ENCODE measurements at places on chromosomes 13 and 19. TPM values are rescaled to one million over a fixed set of nuclear protein-coding genes. Genes with fewer than 3 reads are reported as not detected.

DNA sequence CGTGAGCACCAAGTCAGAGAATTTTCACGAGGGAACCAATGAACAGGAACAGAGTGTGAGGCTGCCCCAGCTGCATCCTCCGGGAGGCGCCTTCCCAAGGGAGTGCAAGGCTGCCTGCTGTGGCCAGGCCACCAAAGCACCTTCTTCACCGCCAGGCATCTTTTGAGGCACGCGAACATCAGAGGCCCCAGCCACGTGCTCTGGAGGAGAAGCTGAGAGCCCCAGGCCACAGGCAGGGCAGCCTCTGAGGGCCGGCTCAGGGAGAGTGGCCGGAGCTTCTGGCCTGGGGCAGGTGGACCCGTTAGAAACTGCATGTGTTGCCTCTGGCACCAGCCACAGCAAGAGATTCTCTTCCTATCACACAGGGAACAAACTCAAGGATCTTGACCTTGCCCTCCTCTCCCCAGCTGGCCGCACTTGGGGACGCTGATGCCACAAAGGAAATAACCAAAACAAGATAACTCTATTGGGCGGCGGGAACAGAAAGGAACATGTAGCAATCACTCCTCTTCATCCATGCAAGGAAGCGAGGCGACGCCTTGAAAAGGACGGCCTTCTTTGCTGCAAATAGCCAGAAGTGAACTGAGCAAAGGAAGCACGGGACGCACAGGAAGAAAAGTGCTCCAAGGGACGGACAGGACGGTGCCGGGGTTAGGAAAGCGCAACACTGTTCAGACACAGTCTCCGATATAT is 19.9 kb downstream of the GAS6 start:
- no peak for DNase-seq

DNA sequence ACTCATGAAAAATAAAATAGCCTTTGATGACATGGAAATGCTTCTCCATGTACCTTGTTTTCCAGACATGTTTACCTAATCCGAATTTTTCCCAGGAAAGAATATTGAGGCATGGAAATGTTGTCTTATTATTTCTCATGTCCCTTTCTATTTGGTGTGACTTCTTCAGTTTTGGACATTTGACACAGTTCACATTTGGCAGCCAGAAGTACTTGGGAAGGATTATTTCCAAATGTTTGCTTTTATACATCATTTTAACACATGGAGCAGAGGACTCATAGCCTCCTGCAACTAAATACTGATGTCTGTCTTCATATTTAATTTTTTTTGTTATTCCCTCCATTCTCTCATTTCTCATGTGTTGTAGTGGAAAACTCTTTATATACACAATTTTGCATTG is 94.3 kb downstream of the POSTN start:
- no peak for DNase-seq

PLIN5 gene
- total RNA-seq = 62.5 TPM

DNA sequence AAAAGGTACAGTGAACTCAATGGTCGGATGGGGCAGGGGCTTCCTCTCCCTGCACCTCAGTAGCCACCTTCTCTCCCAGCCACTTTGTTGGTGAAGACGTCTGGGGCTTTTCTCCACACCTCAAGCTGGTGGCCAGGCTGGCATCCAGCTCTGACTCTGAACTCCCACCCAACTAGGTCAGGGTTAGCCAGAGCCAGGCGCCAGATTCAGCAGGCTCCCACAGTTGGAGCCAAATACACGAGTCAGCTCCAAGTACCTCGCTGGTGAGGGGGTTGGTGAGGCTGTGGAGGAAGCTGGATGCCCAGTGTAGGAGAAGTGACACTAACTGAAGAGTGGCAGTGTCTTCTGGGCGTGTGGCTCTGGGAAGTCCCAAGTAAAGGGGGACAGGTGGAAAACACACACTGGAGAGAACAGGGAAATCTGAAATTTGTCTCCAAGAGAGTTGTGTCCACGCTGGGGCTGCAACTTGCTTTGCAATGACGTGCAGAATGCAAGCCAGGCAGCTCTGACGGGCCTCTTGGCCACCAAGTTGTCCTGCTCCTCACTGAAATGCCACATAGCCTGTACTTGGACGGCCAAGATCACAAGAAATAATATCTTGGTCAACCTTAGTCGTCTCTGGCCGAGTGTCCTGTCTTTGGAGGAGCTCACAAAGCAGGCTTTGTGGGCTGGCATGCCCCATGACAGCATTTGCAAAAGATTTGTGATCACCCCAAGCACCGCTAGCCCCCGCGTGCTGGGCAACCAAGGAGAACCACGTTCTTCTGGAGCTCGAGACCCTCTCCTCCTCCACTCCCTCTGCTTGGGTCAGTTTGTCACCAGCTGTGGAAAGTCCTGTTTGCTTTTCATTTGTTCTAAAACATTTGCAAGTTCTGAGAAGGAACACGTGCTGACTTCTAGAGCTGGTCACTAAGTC is 18.1 kb downstream of the SLC7A1 start:
- DNase-seq = no peak

DNA sequence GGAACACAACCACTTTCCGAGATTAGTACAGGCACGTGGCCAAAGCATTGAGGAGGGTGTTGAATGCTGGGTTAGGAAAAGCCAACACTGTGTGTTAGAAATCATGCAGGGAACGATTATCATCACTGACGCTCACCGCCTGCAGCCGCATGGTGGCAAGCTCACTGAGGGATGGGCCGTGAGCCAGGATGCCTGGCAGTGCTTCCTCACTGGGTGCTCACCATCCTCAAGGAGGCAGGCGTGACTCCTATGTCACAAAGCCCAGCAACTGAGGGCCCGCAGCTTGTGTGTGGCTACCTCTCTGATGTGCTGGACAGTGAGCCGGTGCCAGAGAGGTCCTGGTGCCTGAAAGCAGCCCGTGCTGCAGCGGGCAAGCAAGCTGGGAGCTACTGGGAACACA is 30.4 kb upstream of the TIMM44 start:
- DNase-seq = no peak

GRCh38 chr13:76724421-76724820 is 161.8 kb downstream of the KCTD12 start:
- no peak for DNase-seq

CACNA1A gene
- 0.84 TPM for total RNA-seq

DNA sequence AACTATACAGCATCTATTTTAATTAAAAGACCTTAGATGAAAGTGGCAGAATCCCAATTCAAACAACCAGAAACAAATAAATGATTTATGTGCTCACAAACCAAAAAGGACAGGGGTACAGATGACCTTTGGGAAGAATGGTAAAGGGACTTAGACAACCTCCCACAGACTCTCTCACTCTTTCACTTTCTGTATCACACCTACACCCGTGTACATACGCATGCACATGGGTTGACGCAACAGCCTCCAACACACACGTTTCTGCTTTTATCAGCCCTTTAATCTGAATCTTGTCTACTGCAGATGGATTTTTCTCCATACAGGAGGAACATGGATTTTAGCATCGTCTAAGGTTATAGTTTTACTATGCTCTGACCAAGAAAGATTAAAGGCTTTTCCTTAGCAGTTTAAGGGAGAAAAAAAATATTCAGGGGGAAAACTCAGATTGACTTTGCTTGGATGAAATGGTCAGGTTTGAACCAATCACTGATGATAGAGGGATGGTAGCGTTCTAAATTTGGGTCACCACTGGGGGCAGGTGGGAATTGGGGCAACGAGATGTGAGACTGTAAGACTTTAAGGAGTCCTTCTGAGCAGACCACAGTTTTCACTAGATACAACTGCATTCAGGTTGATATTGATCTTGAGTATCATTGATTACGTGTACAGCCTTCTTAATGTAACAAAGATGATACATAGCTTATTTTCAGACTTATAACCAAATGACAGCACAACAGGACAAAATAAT is 166.1 kb downstream of the ITGBL1 start:
- DNase-seq = no peak

ZNF780A gene
- total RNA-seq = 12.7 TPM

DNA sequence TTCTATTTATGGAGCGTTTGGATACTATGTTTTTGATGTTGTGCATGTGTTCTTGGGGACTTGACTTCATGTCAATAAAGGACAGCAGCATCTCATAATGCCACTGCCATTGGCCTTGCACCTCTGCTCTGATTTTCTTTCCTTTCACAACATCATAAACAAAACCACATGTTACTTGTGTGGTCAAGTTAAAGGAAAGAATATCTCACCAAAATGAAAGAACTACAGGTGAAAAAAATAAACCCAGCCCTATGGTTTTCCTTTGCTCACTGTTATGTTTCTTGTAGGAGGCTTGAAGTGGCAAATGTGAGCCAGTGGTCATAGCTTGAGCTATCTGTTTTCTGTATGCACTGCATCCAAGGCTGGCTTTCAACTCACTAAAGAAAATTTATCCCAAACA is 240.4 kb downstream of the KCNRG start:
- no peak for DNase-seq

DIAPH3 gene
- total RNA-seq = 0.26 TPM

DNA sequence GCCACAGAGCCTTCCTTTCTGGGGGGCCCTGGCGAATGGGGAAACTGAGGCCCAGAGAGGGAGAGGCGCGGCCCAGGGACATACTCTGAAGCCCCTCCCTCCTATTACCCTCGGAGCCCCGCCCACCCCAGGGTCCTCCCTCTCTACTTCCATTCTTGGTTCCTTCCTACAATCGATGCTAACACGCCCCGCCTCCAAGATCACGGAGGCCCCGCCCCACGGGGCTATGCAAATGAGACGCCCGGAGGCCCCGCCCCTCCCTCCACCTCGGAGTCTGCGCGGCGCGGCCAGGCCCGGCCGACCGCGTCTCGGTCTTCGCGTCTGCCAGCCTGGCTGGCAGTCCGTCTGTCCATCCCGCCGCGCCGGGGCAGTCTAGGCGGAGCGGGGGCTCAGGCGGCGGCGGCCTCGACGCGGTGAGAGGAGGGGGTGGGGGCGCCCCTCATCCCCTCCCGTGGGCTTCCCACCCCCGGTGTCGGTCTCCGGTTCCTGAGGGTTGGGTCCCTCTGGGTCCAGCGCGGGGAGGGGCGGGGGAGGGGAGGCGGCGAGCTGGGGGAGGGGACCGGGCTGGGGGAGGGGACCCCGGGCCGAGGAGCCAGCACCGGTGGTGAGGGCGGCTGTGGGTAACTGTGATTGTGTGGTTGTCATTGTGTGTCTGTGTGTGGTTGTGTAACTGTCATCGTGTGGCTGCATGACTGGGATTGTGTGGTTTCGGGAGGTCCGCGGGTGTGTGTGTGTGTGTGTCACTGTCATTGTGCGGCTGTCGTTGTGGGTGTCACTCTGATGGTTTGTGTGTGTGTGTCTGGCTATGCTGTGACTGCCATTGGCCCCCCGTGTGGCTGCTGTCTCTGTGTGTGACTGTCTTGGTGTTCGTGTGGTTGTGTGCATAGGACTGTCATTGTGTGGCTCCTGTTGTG is at the start of gene PLPPR2:
Gene PLPPR2, plus strand, starts transcription at position 273 of the 914 bp plus-strand sequence. CDS start 2,242 bp downstream, outside the sequence.
- peak; percentile 98 for DNase-seq

GRCh38 chr13:71727042-71727441 is 140.0 kb downstream of the DACH1 start:
- no peak for DNase-seq

CPB2 gene
- total RNA-seq = not detected

PIH1D1 gene
- total RNA-seq = 50.2 TPM

DNA sequence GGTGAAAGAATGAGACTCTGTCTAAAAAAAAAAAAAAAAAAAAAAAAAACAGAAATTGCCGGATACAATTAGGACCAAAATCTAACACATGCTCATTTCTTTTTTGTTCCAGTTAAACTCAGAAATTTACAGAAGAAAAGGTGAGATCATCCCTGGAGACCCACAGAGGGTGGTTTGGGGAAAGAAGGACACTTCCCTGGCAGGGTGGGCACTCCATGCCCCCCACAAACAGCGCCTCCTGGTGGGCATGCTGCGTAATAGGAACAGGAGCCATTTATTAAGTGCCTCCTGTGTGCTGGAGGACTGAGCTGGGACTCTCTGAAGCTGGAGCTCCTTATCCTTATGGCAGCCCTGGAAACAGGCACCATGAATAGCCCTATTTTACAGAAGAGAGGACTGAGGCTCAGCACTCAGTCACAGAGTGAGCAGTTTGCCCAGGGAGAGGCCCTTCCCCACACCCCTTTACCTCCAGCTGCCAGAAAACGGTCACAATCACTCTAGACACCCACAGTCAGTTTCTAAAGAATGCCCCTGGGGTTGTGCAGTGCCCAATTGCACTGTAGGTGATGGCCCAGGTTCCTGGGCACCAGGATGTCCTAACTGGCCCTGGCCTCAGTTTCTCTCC is 10.1 kb downstream of the C19orf38 start:
- DNase-seq = no peak
